Activated CD4-positive, alpha-beta T cell treated with anti-CD3 and anti-CD28 coated beads for 24 hours (primary cell): ENCODE measurements at places on chromosomes 2 and 18.

GRCh38 chr2:158337018-158337417 is 119.5 kb downstream of the CCDC148 start:
- DNase-seq: no peak

GRCh38 chr2:24486636-24487205 is 4.3 kb upstream of the NCOA1 start:
- DNase-seq: no peak

DNA sequence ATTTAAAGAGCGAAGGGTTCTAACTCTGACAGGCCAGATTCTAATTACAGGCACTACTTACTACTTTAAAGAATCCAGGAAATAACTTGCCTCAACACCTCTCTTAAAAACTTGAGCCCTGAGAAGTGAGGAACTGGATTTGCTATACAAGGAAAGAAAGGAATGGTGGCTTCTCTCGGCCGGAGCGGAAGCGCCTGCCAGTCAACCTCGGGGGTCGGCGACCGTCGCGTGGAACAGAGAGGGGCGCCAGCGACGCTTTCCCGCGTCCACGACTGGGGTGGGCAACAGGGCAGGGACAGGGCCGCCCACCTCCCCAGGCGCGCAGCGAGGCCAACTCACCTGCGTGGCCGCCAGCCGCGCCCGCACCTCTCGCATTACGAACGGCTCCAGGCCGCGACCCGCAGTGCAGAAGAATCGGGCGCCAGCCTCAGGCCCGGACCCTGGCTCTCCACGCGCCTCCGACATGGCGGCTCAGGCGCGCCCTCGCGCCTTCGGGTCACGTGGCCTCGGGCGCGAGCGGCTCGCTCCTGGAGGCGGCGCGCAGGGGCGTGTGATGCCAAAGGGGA is at the start of gene THUMPD2:
Gene THUMPD2, minus strand, starts transcription at position 484 of the 566 bp plus-strand sequence. Its CDS starts 19 bp downstream, at position 465.
- DNase-seq: peak; percentile 55

DNA sequence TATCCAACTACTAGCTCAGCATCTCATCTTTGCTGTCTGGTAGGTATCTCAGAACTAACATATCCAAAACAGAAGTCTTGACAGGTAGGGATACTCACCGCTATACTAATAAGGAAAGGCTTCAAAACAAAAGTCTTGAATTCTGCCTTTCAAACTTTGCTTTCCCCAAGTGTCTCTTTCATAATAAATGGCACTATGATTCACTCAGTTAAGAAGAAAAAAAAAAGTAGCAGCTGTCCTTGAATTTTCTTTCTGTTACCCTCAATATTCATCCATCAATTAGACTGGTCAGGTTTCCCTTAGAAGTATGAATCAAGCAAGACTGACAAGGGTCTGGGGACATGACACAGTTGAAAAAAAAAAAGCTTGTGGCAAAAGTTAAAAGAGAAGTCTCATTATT is 175.1 kb downstream of the GULP1 start:
- DNase-seq: no peak

GRCh38 chr2:1140389-1141003 is 189.8 kb downstream of the SNTG2 start:
- peak; percentile 26 for DNase-seq

DNA sequence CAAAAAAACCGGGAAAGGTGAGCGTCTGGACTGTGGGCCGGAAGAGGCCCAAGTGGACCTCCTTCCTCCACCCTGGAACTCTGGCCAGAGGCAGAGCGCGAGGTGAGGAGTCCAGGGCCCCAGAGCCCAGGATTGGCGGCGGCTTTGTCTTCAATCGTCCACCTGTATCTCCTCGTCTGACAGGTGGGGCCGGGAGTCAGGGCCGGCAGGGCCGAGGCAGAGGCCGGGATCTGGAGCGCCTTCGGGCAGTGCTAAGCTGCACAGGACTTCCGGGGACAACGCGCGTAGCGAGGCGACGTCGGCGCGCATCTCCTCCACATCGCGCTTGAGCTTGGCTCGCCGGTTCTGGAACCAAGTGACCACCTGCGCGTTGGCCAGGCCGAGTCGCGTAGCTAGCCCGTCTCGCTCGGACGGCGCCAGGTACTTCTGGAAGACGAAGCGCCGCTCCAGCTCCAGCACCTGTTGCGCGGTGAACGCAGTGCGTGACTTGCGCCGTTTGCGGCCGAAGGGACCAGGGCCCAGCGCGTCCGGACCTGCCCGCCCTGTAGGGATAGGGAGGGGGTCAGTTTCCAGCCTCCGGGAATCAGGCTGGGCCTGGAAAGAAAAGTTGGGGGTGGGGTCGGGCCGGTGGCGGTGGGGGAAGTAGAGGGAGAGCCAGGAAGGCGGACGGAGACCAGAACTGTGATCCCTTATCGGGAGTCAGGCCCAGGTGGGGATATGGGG is 1.5 kb downstream of the LBX2 start:
- no peak for DNase-seq

DNA sequence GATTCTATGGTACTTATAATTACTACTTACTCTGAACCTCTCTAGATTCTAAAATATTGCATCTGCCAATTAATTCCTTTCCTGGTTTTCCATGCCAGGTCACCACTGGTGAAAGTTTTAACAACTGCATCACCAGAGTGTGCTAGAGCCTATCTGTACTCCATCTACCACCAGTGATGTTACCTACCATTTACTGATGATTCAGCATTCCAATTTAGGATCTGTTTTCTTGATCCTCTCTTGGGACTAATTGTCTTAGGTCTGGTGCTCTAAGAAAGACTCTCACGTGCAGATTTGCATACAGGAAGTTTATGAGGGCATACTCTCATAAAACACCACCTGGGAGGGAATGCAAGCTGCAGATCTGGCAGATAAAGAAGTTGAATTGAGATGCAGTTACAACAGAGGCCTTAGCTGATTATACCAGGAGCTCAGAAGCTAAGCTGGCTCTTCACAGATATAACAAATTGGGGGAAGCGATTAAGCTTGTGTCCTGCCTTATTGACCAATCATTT is 347.6 kb upstream of the VRK2 start:
- no peak for DNase-seq

DNA sequence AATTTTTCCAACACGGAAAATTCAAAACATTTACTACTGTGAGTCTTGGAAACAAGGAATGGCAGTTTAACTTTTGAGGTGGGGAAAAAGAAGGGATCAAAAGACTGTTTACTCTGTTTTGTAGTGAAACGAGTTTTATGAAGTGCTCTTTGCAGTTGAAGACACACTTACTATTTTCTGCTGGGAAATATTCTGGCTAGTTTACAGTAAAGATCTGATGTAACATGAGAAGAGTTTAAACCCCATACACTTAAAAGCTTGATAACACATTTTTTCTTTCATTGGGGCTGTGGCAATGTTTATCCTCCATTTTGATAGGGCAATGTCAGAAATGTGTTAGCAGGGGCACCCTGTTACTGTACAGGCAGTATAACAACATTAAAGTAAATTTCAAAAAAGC is 124.9 kb upstream of the SMAD7 start:
- no peak for DNase-seq

- no peak for DNase-seq
These were observed 8.4 kb downstream of the POMC start for GRCh38 chr2:25159949-25160348.

GRCh38 chr18:61941948-61942471 is 49.2 kb upstream of the RNF152 start:
- DNase-seq: no peak

- DNase-seq: no peak
These were observed 56.8 kb downstream of the SLC4A10 start for GRCh38 chr2:161681046-161681445.

DNA sequence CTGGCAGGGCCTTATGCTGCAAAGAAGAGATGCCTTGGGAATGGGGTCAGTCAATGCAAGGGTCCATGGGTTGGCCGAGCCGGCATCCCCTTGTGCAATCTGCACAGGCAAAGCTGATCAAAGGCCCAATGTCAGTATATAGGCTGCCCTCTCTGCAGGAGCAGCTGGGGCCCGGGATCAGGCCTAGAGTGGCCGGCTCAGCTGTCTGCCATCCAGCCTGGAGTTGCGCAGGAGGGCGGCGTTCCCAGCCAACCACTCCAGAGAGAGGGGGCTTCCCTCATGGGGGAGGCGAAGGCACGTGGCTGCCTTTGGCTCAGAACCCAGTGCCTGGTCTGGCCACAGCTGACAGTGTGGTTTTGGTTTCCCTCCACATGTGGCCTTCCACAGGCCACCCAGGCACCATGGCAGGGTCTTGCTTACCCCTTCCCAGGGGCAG is 3.9 kb downstream of the INPP5D start:
- no peak for DNase-seq

- DNase-seq: no peak
These were observed 48.1 kb upstream of the DYNC2LI1 start for GRCh38 chr2:43725711-43726246.

DNA sequence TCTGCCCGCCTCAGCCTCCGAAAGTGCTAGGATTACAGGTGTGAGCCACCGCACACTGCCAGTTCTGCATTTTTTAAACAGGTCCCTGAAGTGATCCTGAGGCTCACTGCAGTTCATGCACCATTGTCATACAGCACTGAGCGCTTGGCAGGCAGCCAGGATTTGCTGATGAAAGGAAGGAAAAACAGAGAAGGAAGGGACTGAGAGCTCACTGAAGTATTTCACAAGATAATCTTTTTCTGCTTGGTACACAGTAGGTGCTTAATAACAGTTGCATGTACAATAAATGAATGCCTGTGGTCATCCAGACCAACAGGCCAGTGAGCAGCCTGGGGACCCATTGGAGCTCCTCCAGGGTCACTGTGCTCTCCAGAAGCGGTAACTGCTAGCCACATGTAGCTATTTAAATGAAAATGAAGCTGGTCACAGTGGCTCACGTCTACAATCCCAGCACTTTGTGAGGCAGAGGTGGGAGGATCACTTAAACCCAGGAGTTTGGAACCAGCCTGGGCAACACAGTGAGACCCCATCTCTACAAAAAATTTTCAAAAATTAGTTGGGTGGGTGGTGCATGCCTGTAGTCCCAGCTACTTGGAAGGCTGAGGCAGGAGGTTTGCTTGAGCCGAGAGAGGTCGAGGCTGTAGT is 33.1 kb upstream of the SMAD7 start:
- no peak for DNase-seq

- no peak for DNase-seq
These were observed 11.6 kb upstream of the BOK start for GRCh38 chr2:241546771-241547498.

GRCh38 chr2:114185501-114185900 is 256.9 kb upstream of the DPP10 start:
- no peak for DNase-seq

GRCh38 chr2:61538920-61539520 is 864 bp upstream of the XPO1 start:
- DNase-seq: peak; percentile 43

DNA sequence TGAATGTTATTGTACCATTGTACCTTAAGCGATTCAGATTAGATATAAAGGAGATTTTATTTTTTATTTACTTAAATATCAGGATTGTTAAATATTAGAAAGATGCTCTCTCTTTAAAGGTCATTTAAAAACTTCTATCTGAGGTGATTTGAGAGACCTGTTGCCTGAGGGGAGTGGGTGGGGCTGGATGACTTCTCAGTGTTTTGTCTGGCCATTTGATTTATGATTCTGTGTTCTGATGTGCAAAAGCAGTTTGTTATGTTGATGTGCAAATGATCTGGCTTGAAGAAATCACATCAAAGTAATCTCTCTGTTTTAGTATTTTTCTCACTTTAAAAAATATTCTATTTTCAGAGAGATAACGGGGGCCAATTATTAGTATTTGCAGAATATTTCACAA is 370.8 kb downstream of the NUP35 start:
- no peak for DNase-seq

DNA sequence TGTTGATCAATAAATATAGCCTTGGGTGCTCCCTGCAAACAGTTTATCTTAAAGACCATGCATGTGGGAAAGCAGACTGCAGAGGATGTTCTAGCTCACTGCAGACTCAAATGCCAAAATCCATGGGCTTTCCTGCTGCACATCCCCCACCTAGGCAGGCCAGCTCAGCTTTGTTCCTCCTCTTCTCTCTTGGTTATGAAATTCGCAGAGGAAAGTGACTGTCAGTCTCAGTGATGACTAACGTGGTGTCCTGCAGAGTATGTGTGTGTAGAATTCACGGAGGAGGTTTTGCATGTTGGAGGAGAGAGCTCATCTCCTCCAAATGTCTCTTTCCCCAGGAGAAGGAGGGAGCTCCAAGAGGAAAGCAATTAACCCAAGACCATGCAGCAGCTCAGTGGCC is 21.4 kb upstream of the KCNS3 start:
- no peak for DNase-seq

- DNase-seq: no peak
These were observed 7.2 kb upstream of the PROC start for GRCh38 chr2:127410871-127411652.

DNA sequence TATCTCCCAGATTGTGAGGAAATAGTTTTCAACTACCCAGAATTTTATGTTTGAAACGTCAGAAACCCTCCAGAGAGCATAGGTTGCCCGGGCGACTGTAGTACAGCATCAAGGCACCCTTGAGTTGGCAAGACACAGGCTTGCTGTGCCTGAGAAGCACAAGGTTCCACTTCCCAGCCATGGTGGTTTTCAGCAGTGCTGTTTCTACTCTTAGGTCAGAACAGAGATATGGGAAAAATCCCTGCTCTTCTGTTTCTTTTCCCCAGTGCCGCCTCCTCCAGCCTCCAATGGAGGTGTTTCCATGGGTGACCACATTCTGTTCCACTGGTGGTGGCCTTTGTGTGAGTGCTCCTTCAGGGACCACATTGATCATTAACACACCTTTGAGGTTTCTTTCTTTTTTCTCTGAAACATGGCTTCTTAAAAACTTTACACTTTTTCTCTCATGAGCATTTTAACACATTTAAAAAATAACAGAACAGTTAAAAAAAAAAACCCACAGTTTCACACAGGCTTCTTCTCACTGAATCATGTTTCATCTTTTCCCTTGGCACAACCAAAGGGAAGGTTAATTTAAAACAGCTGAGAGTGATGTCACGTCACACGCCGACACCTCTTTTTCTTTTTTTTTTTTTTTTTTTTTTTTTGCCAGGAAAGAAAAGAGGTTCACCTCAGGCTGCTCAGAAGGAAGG is 229.3 kb upstream of the HDAC4 start:
- DNase-seq: no peak
